ENCODE measurements at places on chromosomes 12 and 14. TPM values are rescaled to one million over a fixed set of nuclear protein-coding genes. Genes with fewer than 3 reads are reported as not detected.

- DNase-seq, result no peak
Observed at GRCh38 chr12:109919456-109919855, 19.4 kb downstream of the TCHP start.

The PZP gene
- total RNA-seq, result not detected

- no peak for DNase-seq
Observed at GRCh38 chr12:57894399-57895292, 46.7 kb upstream of the ATP23 start.

GRCh38 chr14:68655021-68655831 lies 137.6 kb downstream of the ZFP36L1 start:
- no peak for DNase-seq
